ENCODE measurements at places on chromosomes 7 and 10.

- DNase-seq = no peak
Observed at GRCh38 chr10:125076121-125076825, 84.1 kb downstream of the CTBP2 start.

- no peak for DNase-seq
Observed at GRCh38 chr10:51743146-51743545, 43.8 kb upstream of the CSTF2T start.

DNA sequence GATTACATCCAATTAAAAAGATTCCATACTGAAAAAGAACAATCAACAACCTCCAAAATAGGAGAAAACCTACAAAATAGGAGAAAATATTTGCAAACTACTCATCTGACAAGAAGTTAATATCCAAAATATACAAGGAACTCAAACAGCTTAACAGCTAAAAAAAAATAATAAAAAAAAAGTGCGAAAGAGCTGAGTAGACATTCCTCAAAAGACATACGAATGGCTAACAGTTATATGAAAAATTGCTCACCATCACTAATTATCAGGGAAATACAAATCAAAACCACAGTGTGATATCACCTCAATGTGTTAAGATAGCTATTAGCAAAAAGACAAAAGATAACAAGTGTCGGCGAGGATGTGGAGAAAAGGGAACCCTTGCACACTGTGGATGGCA, 450.3 kb downstream of the PHTF2 start:
- DNase-seq = no peak

DNA sequence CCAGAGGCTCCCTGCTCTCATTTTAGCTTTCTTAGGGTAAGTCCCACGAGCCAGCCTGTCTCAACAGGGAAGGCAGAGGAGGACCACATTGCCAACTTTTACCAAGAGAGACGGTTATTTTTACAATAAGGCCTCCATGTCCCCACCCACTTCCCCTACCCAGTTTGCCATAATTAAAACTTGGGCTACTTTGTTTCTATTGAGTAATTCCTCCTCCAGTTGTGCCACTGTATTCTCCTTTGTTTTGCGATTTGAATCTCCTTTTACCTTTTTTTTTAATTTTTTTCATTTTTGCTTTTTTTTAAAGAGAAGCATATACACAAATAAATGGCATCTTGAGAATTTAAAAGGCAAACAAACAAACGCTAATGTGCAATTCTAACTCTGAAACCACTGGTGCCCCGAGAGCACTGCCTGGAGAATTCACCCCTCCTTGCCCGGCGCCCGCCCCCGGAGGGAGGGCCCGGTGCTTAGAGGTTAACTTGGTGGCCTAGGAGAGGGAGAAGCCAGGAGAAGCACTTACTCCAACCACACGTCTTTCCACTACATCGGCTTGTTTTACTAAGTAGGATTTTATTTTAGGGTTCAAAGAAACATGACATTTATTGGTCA, 282.3 kb downstream of the USP6NL start:
- DNase-seq = no peak

DNA sequence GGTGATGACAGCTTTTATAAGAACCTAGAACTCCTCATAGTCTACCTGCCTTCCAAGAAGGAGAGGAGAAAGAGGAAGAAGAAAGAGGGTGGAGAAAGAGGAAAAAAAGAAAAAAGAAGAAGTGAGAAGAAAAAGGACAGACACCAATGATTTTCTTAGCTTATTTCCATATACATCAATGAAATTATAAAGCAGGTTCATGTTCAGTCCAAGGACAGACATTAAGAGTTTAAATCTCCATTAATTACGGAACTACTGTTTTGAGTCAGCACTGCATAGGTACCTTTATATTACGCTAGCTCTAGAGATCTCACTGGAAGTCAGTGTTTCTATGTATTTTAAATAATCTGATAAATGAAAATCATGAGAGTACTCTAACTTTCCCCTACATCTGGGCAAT, 309.0 kb upstream of the HGF start:
- no peak for DNase-seq

DNA sequence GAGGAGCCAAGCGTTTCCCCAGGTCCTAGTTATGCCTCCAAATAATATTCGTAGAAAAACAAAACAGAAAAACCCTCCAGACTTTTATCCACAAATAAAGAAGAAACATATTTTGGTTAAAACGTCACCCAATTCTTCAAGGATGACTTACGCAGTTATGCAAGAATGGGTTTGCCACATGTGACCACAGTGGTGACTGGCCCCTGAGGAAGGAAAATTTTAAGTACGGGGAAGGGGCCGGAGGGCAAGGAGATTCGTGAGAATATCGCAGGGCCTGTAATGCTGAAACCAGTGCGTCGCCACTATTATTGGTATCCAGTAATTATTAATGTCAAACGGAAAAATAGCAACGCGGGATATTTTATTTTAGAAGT, 537 bp upstream of the MRPS24 start:
- DNase-seq = no peak

DNA sequence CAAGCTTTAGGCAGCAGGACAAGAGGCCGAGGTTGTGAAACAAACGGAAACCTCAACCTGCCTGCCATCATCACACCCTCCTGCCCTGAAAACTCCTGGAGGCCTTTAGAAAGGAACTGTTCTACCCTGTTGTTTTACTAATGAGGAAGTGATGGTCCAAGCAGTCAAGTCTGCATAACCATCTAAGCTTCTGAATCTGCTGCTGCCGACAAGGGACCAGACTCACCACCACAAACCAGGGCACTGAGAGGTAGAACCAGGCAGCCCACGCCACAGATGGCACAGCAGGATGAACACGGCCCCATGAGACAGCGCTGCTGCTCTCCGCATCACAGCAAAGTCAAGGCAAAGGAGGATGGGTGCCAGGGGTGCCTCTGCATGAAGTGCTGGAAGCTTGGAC, 209.4 kb downstream of the CELF2 start:
- DNase-seq = no peak

GRCh38 chr10:77253147-77253545, 384.5 kb downstream of the KCNMA1 start:
- no peak for DNase-seq

DNA sequence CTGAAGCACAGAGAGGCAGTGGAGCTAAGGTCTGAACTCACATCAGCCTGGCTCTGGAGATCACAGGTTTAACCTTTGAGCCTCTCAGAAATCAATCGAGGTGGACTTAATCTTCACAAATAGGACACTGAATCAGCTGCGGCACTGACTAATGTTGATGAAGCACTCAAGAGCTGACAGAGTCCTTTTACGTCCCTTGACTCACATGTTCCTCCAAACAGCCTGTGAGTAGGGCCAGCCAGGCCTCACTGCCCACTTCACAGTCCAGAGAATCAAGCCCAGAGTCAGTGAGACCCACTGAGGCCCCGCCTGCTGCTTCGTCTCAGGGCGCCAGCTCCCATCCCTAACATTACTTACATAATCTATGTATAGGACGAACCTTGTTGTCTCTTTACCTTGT, 63.1 kb downstream of the TNS3 start:
- DNase-seq = no peak

DNA sequence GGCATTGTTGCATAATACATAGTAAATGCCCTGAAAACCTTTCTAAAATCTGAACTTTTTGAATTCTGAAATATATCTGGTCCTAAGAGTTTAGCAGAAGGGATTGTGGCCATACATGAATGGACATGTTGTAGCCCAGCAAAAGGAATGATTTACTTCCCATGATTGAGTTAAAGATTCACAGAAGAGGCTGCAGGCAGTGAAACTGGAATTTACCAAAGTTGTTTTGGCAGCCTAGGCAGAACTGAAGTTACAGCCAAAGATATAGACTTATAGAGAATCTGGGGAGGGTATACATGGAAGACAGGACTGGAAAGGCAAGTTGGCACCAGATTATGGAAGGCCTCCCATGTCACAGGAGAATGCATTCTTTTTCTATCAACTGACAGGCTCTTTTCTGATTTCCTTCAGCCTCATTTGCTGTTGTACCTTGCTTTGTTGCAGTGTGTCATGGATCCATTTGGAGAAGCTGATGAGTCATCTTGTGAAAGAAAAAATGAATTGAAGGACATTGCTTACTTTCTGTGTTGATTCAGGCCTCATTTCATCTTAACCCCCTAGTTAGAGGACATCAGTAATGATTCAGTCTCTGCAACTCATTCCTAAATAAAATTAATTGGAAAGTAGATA, 356.2 kb upstream of the LRGUK start:
- no peak for DNase-seq

Measured in activated effector memory CD4-positive, alpha-beta T cell treated with anti-CD3 and anti-CD28 coated beads, Interleukin-2, amount 50 U/mL, for 16 hours (primary cell).